ENCODE measurements at places on chromosomes 7 and 10.

DNA sequence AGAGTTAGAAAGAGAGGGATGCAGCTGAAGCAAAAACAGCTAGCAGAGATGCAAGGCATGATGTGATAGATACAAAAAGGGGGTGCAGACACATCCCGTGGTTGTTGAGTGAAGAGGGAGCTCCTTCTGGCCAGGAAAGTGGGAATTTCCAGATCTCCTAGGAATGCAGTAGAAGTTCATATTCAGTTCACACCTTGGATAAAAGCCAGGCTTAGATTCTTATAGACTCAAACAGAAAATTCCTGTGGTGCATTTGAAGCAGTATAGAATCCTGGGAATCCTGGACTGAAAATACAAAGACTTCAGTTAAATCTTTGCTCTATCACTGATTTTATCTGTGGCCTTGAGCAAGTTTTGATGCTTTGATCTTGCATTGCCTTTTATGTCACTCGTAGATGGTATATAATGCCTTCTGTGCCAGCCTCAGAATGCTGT lies 33.9 kb downstream of the SGPL1 start:
- DNase-seq = peak; percentile 91

DNA sequence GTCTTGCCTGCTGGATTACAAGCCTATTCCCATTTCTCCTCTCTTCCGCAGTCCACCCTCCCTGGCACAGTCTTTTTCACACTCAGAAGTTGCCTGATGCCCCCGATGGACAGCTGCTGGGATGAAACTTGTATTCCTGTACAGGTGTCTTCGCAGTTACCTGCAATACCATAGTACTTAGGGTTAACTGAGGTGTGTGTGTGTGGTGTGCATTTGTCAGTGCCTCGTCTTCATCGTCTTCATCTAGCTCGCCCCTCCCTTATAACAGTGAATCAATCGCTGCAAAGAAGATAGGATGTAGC lies 11.0 kb downstream of the NXPH1 start:
- no peak for DNase-seq

- no peak for DNase-seq
Measured at GRCh38 chr10:22253580-22253882, 35.7 kb upstream of the EBLN1 start.

DNA sequence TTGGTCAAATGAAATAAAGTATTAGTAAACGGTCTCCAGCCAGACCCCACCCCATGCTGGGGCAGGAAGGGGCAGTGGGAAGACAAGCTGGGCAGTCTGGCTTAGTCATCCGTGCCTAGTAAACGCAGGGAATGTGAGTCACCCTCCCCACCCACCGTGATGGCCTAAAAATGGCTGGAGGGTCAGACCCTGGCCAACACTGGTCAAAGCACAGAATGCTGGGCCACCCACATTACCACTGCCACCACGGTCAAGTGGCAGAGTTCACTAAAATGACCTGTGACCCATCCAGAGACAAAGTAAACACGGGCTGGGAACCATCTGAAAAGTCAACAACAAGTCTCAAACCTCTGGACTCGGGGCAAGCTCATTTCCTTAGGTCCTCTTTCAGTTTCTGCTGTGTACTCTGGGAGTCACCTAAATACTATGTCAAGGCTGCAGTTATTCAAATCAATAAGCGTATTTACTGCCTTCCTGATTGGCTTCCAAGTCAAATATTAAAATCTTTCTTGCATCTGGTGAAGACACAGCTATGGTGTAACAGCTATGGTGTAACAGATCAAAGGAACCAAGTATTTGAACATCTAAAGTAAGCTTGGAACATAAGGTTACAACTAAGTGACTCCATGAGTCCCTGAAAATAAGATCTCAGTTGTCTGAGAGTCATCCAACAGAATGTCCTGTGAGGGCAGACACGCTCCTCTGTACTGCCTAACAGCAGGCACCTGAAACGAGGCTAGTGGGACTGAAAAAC lies 3.0 kb downstream of the ZFAND2A start:
- DNase-seq = peak; percentile 71

- DNase-seq = peak; percentile 72
Measured at GRCh38 chr7:19215412-19215811, 70.2 kb upstream of the FERD3L start.

DNA sequence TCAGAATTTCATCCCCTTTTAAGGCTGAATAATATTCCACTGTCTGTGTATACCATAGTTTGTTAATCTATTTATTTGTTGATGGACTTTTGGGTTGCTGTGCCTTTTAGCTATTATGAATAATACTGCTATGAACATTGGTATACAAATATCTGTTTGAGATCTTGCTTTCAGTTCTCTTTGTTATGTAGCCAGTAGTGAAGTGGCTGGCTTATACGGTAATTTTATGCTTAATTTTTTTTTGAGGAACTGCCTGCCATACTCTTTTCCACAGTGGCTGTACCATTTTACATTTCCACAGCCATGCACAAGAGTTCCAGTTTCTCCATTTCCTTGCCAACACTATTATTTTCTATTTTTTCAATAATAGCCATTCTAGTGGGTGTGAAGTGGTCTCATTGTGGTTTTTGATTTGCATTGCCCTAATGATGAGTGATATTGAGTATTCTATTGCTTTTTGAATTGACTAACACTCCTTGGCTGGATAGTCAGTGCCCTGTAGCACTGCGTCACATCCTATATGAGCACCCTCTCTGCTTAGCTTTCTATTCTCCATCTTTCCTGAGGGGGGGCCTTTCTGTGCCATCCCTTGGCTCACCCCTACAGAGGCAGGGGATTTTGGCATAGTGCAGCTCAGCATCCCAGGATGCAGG lies 29.4 kb upstream of the RAPGEF5 start:
- DNase-seq = no peak

- DNase-seq = peak; percentile 34
Measured at GRCh38 chr10:30219971-30220751, 128.9 kb downstream of the MTPAP start.

DNA sequence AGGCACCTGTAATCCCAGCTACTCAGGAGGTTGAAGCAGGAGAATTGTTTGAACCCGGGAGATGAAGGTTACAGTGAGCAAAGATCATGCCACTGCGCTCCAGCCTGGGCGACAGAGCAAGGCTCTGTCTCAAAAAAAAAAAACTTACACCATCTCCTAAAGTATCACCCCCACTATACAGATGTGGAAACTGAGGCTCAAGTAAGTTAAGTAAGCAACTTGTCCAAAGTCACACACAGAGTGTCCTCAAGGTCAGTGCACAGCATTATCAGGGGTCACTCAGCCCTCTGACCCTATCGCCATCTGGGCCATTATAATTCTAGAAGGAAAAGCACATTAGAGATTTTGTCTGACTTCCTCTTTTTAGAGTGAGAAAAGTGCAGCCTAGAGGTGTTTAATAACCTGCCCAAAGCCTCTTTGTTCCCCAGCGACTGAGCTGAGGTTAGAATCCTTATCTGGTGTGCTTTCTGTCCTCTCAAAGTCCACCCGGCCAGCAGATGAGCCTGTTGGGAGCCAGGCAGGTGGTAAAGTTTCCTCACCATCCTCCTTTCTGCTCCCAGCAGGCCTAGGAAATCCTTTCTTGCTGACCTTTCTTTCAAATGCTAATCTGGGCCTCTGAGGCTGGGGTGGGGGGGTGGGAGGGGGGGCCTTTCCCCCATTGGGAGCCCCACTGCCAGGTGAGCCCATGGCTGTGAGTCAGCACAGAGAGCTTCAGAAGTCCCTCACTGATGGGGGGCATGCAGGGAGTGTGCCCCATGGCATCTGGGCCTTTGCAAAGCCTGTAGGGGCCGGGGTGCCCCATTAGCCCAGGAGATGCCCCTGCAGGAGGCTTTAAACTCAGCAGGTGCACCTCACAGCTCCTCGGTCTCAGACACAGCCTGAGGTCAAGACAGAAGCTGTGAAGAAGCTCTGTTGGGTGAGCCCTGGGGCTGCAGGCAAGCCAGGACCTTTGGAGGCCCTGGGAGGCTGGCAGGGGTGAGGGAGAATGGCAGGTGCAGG lies 12.0 kb upstream of the KCNMA1 start:
- DNase-seq = no peak

- DNase-seq = no peak
Measured at GRCh38 chr10:30705101-30705624, 75.6 kb upstream of the LYZL2 start.

- no peak for DNase-seq
Measured at GRCh38 chr7:90246171-90246570, 1.2 kb downstream of the CFAP69 start.

Data from EL (cell line).